ENCODE measurements at places on chromosomes 7 and 10.
A peak's percentile ranks its signal among the peaks of the same experiment; 100 is the strongest.

- DNase-seq: peak; percentile 7
Measured at GRCh38 chr10:51468424-51468823, 231.0 kb downstream of the CSTF2T start.

GRCh38 chr7:141477865-141478264, 73.3 kb upstream of the AGK start:
- DNase-seq: no peak

GRCh38 chr7:116877443-116878217, 15.2 kb downstream of the CAPZA2 start:
- DNase-seq: no peak

- peak; percentile 53 for DNase-seq
Measured at GRCh38 chr10:103645141-103646054, 151.9 kb downstream of the NEURL1 start.

GRCh38 chr7:80659120-80660055, 20.9 kb downstream of the CD36 start:
- DNase-seq: no peak

DNA sequence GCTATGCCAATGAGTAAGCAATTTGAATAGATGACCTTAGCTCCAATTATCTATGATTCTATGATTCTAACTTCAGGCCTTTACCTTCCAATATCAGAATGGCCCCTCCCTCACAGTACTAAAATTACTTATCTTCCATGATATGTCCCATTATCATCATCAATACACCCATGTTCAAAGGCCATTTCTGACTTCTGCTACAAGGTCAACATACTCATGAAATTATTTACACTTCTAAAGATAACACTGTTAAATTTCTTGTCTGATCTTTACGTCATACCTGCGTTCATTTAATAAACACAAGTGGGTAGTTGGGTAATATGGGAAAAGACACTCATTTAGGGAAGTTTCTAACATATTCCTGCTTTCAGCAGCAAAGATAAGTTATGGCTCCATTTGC, 21.2 kb downstream of the IMMP2L start:
- DNase-seq: peak; percentile 17

DNA sequence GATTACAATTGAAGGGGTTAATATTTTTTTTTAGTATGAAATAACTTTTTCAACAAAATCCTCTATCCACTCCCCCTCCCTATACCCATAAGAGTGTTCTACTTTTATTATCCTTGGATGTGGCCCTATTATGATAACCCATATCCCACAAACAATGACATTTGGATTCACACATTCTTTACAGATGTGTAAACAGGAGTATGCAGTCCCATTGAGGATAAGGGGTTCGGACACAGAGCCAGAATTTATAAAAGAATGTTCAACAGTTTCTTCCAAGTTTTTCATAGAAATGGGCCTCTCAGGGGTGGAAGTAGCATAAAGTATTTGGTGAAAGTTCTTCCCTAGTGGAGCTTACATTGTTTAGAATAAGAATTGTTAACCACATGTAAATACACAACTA, 16.1 kb upstream of the PCLO start:
- DNase-seq: no peak

All from stomach (tissue), 19 donors.